ENCODE measurements at places on chromosomes 6 and 20. TPM values are rescaled to one million over a fixed set of nuclear protein-coding genes. Genes with fewer than 3 reads are reported as not detected.

The PROKR2 gene
- not detected for total RNA-seq

The NRSN1 gene
- not detected for total RNA-seq

The C20orf144 gene
- total RNA-seq = not detected

The GNMT gene
- 0.30 TPM for total RNA-seq

The PPP2R5D gene
- 28.4 TPM for total RNA-seq

The RBBP8NL gene
- total RNA-seq = not detected

The COL21A1 gene
- 11.0 TPM for total RNA-seq

The RIPOR3 gene
- total RNA-seq = 2.3 TPM

The HLA-DMB gene
- 8.3 TPM for total RNA-seq

The C20orf204 gene
- total RNA-seq = 0.11 TPM

The DLL1 gene
- total RNA-seq = 13.0 TPM

The ZBTB12 gene
- total RNA-seq = 2.3 TPM

The BCAS4 gene
- 1.9 TPM for total RNA-seq

The HSPA1L gene
- total RNA-seq = 1.7 TPM

The TGIF2 gene
- total RNA-seq = 8.2 TPM

The RIPPLY2 gene
- total RNA-seq = not detected

The PARD6B gene
- total RNA-seq = 4.1 TPM

The PCMTD2 gene
- total RNA-seq = 83.5 TPM

The PPIL6 gene
- 3.0 TPM for total RNA-seq

The LRFN2 gene
- not detected for total RNA-seq

The NRN1 gene
- 11.2 TPM for total RNA-seq

The DDO gene
- 29.6 TPM for total RNA-seq

The SLC13A3 gene
- total RNA-seq = 0.65 TPM

The MICA gene
- total RNA-seq = 15.0 TPM

The TDRD6 gene
- total RNA-seq = 0.33 TPM

The C6orf141 gene
- total RNA-seq = 0.85 TPM

The C6orf52 gene
- total RNA-seq = 0.62 TPM

The GPSM3 gene
- 4.3 TPM for total RNA-seq

The NAA20 gene
- 63.7 TPM for total RNA-seq

The IRAK1BP1 gene
- 3.2 TPM for total RNA-seq

The TRIM15 gene
- total RNA-seq = not detected

The POLH gene
- total RNA-seq = 10.7 TPM

The LKAAEAR1 gene
- not detected for total RNA-seq

The SYNDIG1 gene
- total RNA-seq = 12.7 TPM

The CRYBG1 gene
- 9.4 TPM for total RNA-seq

The DHX35 gene
- total RNA-seq = 11.4 TPM

The BCAS1 gene
- not detected for total RNA-seq

The ZBTB22 gene
- 19.8 TPM for total RNA-seq

The MUC22 gene
- total RNA-seq = 0.09 TPM

The OXT gene
- total RNA-seq = not detected

The EMILIN3 gene
- total RNA-seq = 2.6 TPM

The WDR46 gene
- total RNA-seq = 15.1 TPM

The ELOVL4 gene
- 0.07 TPM for total RNA-seq

All from heart right ventricle (tissue), 16 donors.